ENCODE measurements at places on chromosomes 13 and 19.

- no peak for DNase-seq
These were observed 13.1 kb downstream of the LRCH1 start for GRCh38 chr13:46565808-46566750.

GRCh38 chr13:94710881-94711560 lies 1.3 kb downstream of the SOX21 start:
- DNase-seq: no peak

DNA sequence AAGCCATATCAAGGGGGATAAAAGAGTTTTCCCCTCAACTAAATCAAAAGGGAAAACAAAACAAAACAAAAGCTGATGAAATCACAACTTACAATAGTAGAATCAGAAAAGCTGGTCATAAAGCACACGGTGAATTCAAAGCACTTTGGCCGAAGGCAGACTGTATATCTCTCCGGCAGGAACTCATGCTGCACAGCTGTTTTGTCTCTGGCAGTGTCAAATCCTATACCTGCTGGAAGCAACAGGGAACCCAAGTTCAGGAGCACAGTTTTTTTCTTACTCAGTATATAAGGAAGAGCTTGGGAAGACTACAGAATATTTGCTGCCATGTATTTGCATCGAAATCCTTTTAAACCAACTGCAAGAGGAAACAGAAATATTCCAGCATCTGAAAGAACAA lies 213.7 kb downstream of the RFC3 start:
- DNase-seq: no peak

GRCh38 chr13:97766749-97767148 lies 186.7 kb upstream of the IPO5 start:
- no peak for DNase-seq

DNA sequence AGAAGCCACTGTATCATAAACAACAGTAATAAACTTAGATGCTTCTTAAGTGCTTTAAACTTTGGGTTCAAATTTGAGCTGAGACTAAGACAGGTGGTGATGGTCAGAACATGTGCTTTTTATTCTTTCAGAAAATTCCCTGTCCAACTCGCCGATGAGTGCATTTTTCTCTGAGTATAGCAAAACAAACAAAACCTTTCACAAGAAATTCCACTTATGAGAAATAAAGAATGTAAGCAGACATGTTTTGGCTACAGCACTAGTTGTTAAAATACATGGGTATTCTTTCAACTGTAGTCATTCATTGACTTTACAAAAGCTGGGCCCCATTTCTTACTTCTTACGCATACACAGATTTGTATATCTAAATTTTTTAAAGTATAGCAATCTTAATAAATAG lies 125.6 kb downstream of the SPRY2 start:
- DNase-seq: no peak

- no peak for DNase-seq
These were observed 7.0 kb downstream of the RCN3 start for GRCh38 chr19:49534632-49535385.

DNA sequence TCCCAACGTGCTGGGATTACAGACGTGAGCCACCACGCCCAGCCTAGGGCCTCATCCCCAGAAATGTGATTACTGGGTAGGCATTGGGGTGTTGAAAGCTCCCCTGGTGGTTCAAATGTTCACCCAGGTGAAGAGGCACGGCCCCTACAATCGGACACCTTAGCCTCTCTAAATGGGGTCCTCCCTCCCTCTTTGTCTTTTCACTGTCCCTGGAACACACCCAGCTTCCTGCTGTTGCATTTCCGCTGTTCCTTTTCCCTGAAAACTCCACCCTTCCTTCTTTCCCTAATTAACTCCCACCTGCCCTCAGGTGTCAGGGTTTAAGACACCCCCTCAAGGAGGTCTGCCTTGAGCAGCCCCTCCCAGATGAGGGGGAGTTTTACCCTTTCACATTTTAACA lies 3.6 kb upstream of the PRODH2 start:
- DNase-seq: no peak

- no peak for DNase-seq
These were observed 32.1 kb upstream of the SLITRK1 start for GRCh38 chr13:83914368-83914767.

DNA sequence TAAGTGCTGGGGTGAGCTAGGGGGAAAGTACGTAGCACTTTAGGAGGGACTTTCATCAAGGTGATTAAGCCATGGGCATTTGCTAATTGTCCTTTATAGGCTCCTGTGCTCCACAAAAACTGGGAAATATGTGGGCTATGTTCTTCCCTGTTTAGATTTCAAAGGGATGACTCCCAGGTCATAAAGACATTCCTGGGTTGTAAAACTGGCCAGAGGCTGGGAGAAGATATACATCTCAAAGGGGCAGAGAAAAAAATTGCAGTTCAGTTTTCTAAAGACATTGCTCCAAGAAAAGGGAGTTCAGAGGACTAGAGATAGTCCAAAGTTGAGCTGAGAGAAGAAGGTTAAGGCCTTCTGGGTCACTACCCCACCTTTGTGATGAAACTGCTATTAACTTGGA lies 204.8 kb downstream of the MYO16 start:
- no peak for DNase-seq

- no peak for DNase-seq
These were observed 6.8 kb downstream of the SLC8A2 start for GRCh38 chr19:47464675-47465419.

GRCh38 chr13:43487885-43488284 lies 298.9 kb downstream of the ENOX1 start:
- DNase-seq: no peak

DNA sequence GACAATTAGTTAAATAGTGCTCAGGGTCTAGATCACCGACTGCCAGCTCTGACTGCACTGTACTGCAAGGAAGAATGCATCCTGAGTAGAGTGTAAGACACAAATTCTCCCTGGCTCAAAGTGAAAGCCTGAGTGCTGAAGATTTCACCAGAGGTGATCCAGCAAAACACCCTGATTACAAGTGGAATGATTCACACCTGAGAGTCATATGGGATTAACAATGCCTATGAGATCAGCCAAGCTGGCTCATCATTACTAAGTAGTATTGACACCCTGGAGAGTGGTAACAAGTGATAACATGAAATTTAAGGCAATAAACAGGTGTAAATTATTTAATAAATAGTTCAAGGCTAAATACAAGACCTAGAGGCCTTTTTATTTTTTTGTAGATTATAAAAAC lies 403.8 kb upstream of the PRR20A start:
- no peak for DNase-seq

GRCh38 chr13:111622051-111622531 lies 301.6 kb downstream of the TEX29 start:
- no peak for DNase-seq

- no peak for DNase-seq
These were observed 16.0 kb downstream of the CDX2 start for GRCh38 chr13:27952876-27953675.

DNA sequence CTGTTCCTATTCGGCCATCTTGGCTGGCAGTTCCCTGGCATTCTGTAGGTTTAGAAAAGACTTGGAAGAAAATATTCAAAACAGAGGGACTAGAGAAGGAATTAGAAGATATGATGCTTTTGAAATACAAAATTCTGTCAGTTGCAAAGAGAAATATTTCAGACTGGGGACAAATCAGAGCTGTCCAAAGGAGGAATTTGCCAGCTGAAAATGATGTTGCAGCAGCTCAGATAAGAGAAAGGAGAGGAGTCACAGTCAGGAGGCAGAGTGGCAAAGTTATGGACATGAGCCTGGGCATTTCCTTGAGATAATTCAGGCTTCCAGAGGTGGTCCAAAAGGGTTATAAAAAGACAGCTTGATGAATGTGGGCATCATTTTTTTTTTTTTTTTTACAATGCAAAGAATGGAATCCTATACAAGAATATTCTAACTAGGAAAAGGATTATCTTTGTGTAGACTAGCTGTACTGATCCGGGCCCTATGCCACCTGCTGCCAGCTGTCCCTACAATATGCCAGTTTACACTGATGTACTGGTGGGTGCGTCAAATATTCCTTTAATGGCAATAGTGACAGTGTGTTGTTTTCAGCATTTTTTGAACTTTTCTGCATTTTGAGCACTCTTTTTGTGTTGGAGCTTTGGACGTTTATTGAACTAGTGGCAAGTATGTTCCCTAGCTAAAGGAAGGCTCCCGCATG lies 31.8 kb upstream of the CBY2 start:
- DNase-seq: no peak

- no peak for DNase-seq
These were observed 25.2 kb downstream of the MCF2L start for GRCh38 chr13:112994084-112994780.

DNA sequence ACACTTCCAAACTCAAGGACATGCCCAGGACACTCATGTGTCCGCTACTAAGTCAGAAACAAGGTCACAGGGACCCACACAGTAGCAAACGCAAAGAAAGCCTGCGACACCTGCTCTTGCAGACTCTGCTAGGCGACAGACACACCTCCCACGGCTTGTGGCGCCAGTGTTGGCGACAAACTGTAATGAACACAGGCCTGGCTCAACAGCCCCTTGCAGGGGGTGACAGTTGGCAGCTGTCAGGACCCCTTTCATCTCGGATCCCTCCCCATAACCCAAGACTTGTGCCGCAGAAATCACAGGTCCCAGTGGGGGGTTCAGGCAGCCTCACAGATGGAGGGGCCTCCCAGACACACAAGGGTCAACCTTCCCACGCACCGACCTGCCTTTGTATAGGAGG lies 364 bp downstream of the CKM start:
- DNase-seq: no peak

- DNase-seq: no peak
These were observed 1584.2 kb upstream of the SLC10A2 start for GRCh38 chr13:104650431-104650830.

DNA sequence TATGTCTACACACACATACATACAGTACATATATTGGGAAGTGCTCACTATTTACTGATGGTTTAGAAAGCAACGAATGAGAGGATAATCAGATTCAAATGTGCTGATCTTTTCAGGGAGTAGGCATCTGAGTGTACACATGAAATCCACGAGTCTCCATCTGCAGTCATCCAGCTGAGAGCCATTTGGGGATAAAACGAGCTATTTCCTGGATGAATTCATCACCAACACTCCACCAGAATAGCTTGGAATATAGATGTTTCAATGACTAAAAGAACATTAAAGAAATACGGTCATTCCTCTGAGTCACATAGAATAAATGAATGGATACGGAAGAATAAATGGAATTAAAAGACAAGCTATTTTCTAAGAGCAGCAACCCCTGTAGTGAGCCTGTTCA lies 721.6 kb upstream of the ARGLU1 start:
- no peak for DNase-seq

DNA sequence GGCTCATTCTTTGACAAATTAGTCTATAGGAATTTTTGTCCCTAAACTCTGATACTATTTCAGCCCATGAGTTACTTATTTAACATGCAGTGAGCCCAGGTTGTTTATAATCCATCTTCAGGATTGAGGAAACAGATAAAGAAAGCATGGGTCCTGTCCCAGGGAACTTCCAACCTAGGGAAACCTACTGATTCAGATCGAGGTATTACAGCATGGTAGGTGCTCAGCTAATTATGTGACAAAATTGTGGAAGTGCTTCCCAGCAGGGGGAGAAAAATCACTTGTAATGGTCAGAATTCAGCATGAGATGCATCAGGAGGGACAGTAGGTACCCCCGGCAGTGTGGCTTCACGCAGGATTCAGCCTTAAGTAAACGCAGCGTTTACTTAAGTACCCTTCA lies 171.3 kb downstream of the NUFIP1 start:
- DNase-seq: no peak

GRCh38 chr19:2239771-2240770 lies 3.4 kb downstream of the SF3A2 start:
- DNase-seq: peak; percentile 66

DNA sequence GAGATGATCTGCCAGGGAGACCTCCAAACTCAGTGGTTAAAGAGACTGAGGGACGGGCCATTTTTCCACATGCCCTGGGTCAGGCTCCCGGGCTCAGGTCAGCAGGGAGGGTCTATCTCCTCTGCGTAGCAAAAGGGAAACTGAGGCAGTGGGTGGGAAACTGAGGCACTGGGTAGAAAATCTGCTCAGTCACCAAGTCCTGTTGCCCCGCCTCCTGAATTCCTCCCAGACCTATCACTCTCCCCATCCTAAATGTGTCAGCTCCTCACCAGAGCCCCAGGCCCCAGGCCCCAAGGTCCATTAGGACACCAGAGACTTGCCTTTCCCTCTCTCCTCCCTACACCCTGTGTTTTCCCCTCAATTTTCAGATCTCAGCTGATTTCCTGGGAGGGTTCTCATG lies 2.4 kb downstream of the CD320 start:
- no peak for DNase-seq

DNA sequence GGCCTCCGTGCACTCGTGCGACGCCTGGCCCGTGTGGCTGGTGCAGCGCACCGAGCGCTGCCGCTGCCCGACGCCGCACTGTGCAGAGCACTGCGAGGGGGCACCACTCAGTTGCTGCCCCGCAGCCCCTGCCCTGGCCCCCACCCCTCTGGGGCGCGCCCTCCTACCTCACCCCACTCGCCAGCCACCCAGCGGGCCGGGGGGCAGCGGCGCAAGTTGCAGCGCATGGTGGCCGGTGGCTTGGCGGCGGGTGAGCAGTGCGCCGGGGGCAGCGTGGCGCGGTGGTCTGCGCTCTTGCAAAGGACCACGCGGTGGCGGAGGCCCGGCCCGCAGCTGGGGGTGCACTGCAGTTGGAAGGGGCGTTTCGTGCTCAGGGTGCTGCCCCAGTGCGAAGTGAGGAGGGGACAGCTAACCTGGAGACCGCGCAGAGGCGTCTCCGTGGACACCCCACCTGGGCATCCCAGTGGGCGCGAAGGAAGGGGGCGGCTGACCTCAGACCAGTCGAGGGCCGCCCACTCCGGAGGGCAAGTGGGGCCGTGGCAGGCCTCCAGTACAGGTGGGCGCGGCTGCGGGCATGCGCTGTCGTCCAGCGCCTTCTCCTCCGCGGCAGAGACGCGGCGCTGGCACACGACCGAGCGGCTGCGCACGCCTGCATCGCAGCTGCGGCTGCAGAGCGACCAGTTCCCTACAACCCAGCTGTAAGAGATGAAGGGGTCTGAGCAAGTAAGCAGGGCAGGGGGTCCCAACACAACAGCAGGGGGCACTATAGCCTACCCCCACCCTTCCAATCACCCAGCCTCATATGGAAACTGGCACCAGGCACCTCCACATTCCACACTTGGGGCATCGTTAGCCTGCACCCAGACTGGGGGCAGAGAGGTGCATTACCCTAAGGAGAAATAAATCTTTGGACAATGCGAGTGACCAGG lies 8.0 kb upstream of the MYO1F start:
- DNase-seq: no peak

DNA sequence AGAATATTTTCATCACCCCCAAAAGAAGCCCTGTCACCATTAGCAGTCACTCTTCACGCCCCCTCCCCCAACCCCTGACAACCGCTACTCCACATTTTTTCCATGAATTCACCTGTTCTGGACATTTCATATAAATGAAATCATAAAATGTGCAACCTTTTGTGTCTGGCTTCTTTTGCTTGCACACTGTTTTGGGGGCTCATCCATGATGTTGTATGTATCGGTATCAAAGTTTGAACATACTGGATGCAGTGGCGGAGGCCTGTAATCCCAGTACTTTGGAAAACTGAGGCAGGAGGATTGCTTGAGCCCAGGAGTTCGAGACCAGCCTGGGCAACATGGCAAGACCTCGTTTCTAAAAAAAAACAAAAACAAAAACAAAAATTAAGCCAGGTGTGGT lies 7.2 kb downstream of the GADD45B start:
- no peak for DNase-seq
